ENCODE measurements at places on chromosomes 6 and 20. TPM values are rescaled to one million over a fixed set of nuclear protein-coding genes. Genes with fewer than 3 reads are reported as not detected.

The PPIL6 gene
- total RNA-seq: not detected

The BIRC7 gene
- total RNA-seq: not detected

- no peak for DNase-seq
- no peak overlapping the region for H3K27ac ChIP-seq
- no peaks in the 10 kb centered on the region for H3K36me3 ChIP-seq
- no peaks in the 10 kb centered on the region for H3K4me1 ChIP-seq
- no peaks in the 10 kb centered on the region for H3K27me3 ChIP-seq
Observed at GRCh38 chr6:169981969-169982368, 230.5 kb downstream of the ERMARD start.

- H3K27me3 ChIP-seq: no peaks in the 10 kb centered on the region
- no peaks in the 10 kb centered on the region for H3K36me3 ChIP-seq
- H3K4me1 ChIP-seq: no peaks in the 10 kb centered on the region
- DNase-seq: no peak
- no peak overlapping the region for H3K4me3 ChIP-seq
Observed at GRCh38 chr20:13700761-13701160, 62.0 kb upstream of the TASP1 start.

GRCh38 chr6:11613858-11614257, 76.3 kb downstream of the TMEM170B start:
- H3K4me1 ChIP-seq: no peaks in the 10 kb centered on the region
- DNase-seq: no peak
- H3K36me3 ChIP-seq: no peaks in the 10 kb centered on the region
- H3K4me3 ChIP-seq: no peak overlapping the region

The SEMG1 gene
- total RNA-seq: not detected

The SYTL3 gene
- 11.7 TPM for total RNA-seq

- H3K4me1 ChIP-seq: no peaks in the 10 kb centered on the region
- no peak overlapping the region for H3K4me3 ChIP-seq
- no peaks in the 10 kb centered on the region for H3K27me3 ChIP-seq
- no peak for DNase-seq
Observed at GRCh38 chr6:62615366-62616015, 329.5 kb upstream of the KHDRBS2 start.

Measured in Peyer's patch (tissue), 4 donors.